Fibroblast of skin of right quadriceps (primary cell): ENCODE measurements at places on chromosomes 7 and 10.

DNA sequence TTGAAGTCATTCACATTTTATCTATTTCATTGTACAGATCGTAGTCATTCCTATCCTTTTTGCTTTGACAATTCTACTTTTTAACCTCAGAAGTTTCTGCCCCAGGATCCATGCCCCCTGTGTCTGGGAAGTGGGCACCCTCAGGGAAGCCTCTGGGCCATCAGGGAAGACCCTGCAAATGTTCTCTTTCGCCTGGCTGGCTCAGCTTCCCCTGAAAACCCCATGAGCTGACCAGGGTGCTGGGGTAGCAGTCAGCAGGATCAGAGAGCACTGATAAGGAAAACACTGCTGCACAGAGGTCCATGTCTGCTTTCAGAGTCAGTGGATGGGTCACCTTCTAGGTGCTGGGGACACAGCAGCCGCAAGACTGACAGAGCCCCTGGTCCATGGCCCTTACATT is 23.8 kb downstream of the CUZD1 start:
- no peak for DNase-seq

GRCh38 chr7:29835718-29836117 is 29.4 kb downstream of the WIPF3 start:
- DNase-seq: no peak

DNA sequence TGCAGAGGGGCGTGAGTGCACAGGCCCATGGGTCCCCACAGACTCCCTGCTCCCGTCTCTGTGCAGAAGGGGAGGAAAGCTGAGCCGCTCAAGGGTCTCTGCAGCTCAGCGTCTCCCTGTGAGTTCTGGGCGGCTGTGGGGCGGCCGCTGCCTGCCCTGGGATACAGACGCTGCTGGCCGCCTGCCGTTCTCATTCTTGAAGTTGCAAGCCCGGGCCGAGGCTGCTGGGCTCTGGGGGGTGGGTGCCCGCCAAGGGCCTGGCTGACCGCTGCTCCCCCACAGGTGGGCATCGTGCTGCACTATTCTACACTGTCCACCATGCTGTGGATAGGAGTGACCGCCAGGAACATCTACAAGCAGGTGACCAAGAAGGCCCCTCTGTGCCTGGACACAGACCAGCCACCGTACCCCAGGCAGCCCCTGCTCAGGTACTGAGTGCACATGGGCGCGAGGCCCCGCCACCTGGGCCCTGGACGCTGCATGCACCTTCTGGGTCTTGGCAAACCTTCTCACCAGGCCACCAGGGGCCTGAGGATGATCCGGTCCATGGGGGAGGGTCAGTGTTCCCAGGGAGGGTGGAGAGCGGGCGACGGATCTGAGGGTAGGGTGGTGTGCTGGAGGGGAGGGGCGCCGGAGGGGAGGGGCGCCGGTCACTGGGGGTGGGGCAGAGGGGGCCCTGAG is 14.8 kb downstream of the ADGRA1 start:
- no peak for DNase-seq

GRCh38 chr10:22386503-22386902 is 41.2 kb downstream of the SPAG6 start:
- no peak for DNase-seq

DNA sequence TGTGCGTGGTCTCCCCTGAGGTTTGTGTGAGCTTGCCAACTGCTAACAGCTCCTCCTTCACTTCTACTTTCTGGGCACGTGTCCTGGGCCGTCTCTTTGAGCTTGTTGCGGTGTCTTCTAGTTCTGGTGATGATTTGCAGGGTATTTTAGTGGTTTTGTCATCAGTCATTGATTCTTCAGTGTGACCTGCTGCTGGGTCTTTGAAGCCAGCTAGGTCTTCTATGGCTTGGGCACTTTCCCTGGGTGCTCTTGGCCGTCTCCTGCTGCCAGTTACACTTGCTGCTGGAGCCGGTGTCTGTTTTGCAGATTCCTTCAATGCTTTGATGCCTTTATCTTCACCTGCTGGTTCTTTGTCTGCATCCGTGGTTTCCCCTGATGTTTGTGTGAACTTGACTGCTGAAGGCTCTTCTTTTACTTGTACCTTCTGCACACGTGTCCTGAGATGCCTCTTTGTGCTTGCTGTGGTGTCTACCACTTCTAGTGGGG is 23.0 kb downstream of the MKI67 start:
- DNase-seq: no peak

- DNase-seq: peak; percentile 84
Measured at GRCh38 chr7:78279032-78279431, 480.5 kb downstream of the PHTF2 start.

DNA sequence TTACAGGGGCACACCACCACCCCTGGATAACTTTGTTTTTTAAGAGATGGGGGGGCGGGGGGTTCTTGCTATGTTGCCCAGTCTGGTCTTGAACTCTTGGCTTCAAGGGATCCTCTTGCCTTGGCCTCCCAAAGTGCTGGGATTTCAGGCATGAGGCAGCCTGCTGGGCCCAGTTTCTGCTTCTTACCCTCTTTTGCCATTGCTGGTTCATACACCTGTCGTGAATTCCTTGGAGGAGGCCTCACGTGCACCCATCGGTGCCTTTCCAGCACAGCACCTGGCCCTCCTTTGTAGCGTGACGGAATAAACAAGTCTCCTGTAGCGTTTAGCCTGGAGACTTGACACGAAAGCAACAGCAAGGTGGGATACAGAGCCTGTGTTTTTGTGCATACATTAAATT is 75.5 kb downstream of the CARD11 start:
- DNase-seq: no peak

GRCh38 chr7:27991006-27991528 is 189.5 kb downstream of the JAZF1 start:
- DNase-seq: no peak

- DNase-seq: peak; percentile 90
Measured at GRCh38 chr10:26486990-26487850, 49.1 kb downstream of the APBB1IP start.

DNA sequence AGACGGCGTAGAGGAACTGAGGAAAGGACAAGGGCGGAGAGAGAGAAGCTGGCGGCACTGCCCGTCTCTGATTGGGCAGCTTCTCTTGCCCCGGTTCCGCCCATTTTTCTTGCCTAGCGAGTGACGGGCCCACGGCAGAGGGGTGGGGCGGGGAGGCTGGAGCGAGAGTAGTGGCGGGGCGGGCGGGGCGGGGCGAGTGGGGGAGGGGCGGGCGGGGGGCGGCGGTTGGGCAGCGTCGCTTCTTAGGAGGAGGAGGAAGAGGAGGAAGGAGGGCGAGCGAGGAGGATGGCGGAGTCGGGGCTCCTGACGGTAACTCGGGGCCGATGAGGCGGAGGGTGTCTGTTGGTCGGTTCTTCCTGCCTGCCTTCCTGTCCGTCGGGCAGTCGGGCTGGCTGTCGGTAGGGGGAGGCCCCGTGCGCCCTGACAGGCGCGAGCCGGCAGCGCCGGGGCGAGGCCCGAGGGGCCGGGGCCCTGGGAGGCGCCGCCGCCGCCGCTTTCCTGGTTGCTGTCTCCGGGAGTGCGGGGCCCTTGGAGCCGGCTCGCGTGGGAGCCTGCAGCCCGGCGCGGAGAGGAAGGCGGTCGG is at the start of gene SHOC2:
Gene SHOC2, plus strand, starts transcription at position 256 of the 583 bp plus-strand sequence. CDS start 44,755 bp downstream, outside the sequence.
- DNase-seq: no peak
